NCI-H1417 (cell line): ENCODE measurements at places on chromosomes 3 and 15.

DNA sequence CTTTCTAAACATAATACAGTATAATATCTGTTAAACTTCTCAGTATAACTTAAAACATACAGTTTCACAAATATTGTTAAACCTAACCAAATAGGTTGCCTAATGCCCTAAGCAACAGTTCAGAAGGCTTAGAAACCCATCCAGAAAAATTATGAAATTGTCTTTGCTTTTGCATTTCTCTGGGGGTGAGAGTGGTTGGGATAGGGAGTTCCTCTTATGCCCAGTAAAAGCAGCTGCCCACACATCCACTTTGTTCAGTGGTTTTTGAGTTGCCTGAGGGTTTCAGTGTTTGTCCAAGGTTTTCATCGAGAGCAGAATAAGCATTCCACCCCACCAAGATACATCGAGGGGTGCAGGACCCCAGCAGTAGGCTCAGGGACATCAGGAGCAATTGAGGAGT lies 179.4 kb downstream of the CDIN1 start:
- DNase-seq, result no peak

GRCh38 chr3:12879191-12879815 lies 37.9 kb upstream of the RPL32 start:
- no peak for DNase-seq

- no peak for DNase-seq
These were observed 61.0 kb downstream of the TPRG1 start for GRCh38 chr3:189232790-189233189.

DNA sequence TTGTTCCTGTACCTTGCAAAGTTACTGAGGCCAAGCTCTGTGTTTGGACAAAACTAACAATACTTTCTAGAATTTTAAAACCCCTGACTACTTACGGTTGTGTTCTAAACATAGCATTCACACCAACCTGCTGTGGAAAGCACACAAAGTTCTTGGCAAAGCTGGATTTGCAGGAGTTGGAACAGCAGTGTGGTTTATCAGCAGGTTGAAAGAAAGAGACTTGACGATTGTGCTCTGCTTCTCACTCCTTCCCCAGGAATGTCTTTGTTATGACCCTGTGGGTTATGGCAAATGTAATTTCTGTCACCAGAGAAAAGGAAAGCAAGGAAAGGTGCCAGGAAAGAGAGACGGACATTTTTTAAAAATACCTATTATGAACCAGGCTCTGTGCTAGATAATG lies 165.5 kb upstream of the TGFBR2 start:
- DNase-seq, result no peak

- no peak for DNase-seq
These were observed 172.5 kb upstream of the LRIG1 start for GRCh38 chr3:66673293-66673692.

DNA sequence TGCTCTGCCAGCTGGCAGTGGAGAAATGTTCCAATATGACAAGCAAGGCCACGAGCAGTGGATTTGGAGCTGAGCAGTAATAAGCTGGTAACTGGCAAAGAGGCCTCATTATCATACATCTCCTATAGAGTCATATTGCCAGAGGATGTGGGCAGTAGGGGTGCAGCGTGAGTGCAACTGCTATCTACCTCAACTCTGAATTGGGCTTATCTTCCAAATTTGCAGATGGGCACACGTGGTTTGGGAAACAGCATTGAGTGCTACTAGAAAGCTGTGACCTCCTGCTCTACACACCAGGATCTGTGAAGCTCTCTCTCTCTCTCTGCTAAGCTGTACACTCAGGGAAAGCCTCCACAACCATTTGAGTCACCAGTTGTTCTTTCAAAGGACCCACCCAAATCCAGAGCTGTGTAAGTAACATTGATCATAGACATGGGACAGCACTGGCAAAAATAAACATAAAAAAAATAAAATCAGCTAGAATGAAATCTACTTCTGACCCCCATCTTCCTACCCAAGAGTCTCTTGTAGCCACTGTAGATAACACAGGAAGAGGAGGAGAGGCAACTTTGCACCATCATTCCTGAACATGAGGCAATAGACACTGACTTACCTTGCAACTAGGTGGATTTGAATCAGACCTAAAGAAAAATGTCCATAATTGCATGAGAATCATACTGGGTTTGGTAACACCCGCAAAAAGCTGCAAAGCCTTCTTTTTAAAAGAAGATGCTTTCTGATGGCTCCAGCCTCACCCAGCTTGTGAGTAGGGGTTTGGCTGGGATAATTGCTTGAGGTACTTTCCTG lies 82.9 kb upstream of the THBS1 start:
- DNase-seq, result no peak

GRCh38 chr3:14358426-14359211 lies 43.8 kb upstream of the SLC6A6 start:
- no peak for DNase-seq

DNA sequence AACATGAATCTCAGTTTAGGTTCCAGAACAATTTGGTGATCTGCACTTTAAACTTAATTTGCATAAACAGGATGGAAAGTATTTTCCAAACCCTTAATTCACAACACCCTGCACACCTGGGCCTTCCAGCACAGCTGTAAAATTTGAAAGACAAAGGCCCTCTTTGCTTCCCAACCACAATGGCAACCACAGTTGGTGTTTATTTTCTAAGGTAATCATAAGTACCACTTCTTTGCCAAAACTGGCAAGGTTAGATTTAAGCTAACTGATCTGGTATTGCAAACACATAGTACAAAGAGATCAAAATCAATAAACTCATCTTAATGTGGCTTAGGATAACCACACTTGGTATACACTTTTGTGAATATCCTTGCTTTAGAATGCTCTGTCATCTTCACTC lies 4.1 kb downstream of the LRIG1 start:
- no peak for DNase-seq

DNA sequence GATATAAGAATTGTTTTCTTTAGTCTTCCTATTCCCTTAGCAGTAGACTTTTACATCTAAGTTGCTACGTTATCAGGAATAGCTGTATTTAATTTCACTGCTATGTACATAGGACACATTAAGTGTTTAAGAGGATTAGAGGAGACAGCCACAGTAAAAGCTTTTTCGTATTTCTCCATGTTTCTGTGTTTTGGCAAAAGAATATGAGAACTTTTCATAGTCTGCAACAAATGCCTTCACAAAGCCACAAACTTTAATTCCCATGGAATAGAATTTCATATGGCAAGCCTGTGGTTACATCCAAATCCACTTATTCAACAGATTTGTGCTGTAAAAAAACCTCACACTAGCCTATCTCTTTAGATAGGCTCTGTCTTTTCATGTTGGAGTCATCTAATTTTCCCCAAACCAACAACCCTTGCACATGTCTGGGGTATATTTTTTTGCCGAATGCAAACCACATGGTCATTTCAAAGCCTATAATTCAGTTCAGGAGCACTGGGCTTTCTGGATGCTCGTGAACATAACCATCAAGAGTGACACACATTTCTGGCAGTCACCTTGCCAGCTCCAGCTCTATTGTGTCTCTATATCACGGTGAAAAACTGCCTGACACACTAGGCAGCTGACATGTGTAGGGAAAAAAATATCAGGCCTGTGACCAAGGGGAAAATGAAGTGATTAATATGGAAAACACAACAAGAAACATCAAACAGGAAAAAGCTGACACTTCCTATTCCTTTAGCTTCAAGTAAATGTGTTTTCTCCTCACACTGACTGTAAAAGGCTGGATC lies 19.2 kb downstream of the PLD1 start:
- DNase-seq, result no peak

- DNase-seq, result no peak
These were observed 56.2 kb downstream of the ROPN1B start for GRCh38 chr3:126025116-126025729.

DNA sequence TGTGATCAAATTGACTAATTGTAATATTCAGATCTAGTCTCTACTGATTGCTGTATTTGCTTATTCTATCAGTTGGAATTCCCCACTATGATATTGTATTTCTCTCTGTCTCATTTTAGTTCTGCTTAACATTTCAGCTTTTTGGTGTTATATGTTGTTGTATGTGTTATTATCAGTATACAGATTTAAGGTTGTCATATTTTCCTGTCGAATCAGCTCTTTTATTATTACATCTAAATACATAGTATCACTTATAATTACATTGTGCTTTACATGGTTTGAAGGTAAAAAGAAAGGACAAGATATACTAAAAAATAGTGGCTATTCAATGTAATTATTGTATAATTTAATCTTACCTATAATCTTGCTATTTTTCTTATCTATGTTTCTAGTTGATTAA lies 207.3 kb downstream of the LRTM1 start:
- no peak for DNase-seq

- DNase-seq, result no peak
These were observed 53.3 kb upstream of the RPL32 start for GRCh38 chr3:12894629-12895028.

- DNase-seq, result no peak
These were observed 6.1 kb downstream of the CYP1A2 start for GRCh38 chr15:74754593-74755215.

GRCh38 chr3:22249658-22250057 lies 498.6 kb upstream of the ZNF385D start:
- no peak for DNase-seq

DNA sequence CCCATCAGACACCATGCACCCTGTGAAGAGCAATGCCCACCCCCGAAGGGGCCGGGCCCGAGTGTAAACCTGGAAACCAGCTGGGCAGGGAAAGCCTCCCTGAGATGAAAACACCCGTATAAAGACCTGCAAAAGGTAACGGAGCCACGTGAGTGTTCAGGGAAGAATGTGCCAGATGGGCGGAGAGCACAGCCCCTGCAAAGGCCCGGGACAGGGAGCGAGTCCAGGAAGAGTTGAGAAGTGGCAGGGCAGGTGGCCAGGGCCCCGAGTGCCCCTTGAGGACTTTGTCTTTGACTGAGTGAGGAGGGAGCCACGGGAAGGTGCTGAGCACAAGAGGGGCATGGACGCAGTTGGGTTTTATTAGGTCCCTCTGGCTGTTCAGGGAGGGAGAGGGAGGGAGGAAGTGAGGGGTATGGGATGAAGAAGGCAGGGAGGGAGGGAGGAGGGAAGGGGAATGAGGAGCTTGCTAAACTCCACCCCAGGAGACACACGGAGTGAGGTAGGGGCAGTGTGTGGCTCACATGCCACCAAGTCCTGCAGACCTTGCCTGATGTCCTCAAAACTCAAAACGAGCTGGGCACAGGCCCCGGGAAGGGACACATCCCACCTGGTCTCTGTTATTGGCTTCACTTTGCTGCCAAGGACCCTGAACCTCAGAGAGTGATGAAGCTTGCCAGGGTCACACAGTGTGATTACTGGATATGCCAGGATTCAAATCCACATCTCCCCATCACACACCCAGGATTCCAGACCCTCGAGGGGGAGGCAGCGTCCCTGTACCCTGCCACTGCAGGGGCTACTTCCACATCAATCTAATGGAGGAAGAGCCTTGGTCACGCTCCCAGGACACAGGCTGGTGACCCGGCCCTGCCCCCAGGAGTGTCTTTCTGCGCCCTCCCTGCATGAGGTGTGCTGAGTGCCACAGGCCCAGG lies 49.1 kb upstream of the IQSEC1 start:
- DNase-seq, result no peak

GRCh38 chr15:96767703-96768434 lies 437.4 kb downstream of the NR2F2 start:
- no peak for DNase-seq

GRCh38 chr3:187978433-187979011 lies 175.4 kb upstream of the LPP start:
- no peak for DNase-seq

- DNase-seq, result no peak
These were observed 219.6 kb upstream of the LRRN1 start for GRCh38 chr3:3579658-3580057.

- no peak for DNase-seq
These were observed 379.7 kb upstream of the PROK2 start for GRCh38 chr3:72164635-72164978.
